ENCODE measurements at places on chromosomes 6 and 20.

DNA sequence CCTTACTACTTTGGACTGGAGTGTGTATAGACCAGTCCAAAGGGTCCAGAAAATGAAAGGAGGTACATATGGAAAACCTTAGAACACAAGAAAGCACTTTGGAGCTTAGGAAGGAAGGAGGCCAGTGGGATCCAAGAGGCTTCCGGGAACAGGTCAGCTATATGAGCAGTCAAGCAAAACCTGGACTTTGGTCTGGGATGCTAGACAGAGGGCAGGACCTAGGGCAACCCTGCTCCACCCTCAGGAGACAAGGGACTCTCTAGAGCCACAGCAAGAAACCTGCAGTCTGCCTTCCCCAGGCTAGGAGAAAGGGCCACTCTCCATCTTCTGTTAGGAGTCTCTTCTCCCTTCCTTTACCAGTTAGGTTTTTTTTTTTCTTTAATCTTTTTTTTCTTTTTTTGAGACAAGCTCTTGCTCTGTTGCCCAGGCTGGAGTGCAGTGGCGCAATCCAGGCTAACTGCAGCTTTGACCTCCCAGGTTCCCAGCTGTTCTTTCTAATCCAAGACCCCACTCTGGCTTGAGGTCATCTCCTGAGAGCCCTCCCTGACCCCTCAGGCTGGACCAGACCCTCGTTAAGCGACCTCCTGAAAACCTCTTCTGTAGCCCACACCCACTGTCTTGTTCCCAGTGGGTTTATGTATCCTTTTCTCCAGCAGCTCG is 4.6 kb downstream of the KCNK5 start:
- no peak for DNase-seq

DNA sequence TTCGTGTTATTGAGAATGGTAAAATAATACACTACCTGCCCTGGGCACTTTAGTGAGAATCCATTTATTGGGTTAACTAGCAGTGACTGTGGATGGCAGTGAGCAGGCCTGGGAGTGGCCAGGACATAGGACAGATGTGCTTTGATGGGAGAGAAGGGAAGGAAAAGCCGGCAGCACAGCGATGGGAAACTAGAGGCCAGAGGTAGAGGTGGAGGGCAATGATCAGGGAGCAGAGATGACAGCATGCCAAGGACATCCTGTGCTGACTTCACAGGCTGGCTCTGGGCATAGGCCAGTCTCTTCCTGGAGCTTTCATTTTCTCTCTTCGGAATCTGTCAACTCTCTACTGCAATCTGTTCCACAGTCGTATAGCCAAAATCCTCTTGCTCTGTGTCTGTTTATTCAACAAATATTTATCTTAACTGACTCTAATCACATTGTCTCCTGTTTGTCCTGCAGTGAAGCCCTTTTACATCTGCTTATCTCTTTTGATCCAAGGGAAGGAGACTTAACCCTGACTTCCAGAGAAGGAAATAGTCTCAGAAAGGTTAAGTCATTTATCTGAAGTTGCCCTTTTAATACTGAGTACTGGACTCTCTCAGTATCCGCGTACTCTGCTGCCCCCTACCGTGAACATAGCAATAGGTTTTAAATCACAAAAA is 18.4 kb upstream of the MMP24 start:
- DNase-seq: peak; percentile 60

DNA sequence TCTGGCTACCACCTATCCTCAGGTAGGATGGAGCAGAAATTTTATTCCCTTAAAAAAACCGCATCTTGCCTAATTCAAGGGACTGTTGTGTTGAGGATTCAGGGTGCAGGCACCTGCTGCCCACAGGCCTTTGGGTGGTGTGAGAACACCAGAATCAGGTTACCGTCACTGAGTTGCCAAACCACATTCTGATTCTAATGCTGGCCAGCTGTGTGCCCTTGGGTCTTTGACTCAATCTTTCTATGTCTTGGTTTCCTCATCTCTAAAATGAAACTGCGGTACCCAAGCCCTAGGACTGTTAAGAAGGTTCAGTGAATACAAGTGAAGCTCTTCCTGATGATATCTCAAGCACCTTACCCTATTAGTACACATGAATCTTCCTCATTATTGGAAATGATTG is 827.3 kb downstream of the DHX35 start:
- DNase-seq: no peak

- no peak for DNase-seq
These were observed 3.2 kb downstream of the CDH26 start for GRCh38 chr20:59961423-59961822.

DNA sequence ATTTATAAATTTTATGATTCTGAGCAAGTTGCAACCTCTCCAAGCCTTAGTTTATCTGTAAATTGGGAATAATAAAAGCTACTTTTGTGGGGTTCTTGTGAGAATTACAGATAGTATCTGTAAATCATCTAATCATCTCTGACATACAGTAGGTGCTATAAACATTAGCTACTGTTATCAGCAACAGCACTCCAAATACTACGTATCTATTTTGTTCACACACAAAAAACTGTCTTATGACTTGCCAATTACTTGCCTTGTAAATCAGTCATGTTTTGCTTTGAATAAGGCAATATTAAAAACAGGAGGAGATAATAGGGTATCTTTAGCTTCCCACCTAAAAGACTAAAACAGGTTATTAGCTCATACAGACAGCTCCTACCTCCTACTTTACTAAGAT is 36.7 kb downstream of the DTNBP1 start:
- DNase-seq: no peak

DNA sequence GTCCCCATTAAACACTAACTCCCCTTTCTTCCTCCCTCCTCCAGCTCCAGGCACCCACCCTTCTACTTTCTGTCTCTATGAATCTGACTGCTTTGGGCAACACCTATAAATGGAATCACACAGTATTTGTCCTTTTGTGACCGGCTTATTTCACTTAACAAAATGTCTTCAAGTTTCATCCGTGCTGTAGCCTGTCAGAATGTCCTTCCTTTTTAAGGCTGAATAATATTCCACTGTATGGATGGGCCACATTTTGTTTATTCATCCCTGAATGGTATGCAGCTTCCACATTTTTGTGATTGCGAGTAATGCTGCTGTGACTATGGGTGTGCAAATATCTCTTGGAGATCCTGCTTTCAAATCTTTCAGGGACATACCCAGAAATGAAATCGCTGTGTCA is 28.4 kb downstream of the BMP7 start:
- no peak for DNase-seq

GRCh38 chr6:147782302-147782701 is 273.8 kb downstream of the SAMD5 start:
- no peak for DNase-seq

DNA sequence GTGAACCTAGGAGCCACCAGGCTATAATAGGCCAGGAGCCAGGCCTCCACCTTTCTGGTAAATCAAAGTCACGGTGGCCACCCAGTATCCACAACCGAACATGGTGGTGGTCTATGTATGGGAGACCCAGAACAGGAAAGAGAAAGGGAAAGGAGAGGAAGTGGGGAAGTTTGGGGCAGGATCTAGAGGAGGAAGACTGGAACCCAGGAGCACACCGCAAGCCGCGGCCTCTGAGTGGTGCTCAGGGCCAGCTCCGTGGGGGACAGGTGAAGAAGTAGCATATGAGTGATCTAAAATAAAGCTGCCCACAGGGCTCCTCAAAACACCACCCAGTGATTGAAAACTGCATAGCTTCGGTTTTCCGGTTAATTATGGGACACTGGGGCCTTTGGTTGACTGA is 214.8 kb downstream of the ZDHHC14 start:
- no peak for DNase-seq

GRCh38 chr20:21583486-21584168 is 69.8 kb upstream of the NKX2-2 start:
- no peak for DNase-seq

DNA sequence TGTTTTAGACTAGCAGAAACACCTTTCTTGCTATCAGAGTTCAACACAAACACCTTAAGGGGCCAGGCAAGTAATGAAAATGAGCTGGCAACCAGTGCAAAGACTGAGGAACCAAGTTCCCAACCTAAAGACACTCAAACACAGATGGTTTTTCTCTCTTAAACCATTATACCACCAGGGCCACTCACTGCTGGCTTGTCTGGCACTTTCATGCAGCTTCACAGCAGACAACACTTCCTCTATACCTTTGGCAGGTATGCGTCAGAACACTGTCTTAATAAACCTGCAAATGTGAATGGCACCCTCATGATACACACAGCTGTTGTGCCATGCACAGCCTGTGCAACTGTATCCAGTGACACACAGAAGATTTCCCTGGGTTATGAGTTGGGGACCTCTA is 41.6 kb downstream of the NFATC2 start:
- DNase-seq: no peak

GRCh38 chr6:16602035-16602434 is 159.2 kb downstream of the ATXN1 start:
- DNase-seq: no peak

GRCh38 chr20:21398109-21399004 is 1.0 kb upstream of the NKX2-4 start:
- DNase-seq: no peak

DNA sequence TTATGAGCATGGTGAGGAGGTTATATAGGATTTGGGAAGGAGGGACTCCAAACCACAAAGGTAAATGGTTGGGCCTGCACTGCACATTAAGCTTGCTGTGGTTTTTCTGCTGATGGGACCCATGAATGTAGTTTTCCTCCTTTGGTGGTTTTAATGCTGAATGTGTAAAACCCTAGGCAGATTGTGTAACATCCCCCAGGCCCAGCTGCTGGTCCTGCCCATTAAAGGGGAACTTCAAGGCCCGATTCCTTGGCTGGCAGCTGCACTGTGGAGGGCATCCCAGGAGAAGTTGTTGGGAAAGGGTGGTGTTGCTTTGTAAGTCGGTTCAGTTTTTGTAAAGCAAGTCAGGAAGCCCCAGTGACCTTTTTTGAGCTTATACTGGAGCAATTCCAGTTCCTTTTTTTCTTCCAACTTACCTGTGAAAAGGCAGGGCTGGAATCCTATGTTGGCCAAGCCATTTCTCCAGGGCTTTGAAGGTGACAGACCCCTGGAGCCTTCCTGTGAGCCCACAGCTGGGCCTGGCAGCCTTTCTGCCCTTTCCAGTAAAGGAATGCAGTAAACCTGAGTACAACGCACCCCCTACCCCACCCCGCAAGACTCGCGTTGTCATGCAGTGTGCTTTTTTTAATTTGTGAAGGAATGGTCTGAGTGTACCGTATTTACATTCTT is 43.1 kb upstream of the NAA20 start:
- no peak for DNase-seq

Measured in right renal pelvis (tissue), 4 donors.